ENCODE measurements at places on chromosomes 3 and 15.

GRCh38 chr15:36879568-36880222 is 220.7 kb downstream of the MEIS2 start:
- ATAC-seq: no peak

- ATAC-seq: no peak
Measured at GRCh38 chr3:153602801-153603200, 440.8 kb downstream of the RAP2B start.

DNA sequence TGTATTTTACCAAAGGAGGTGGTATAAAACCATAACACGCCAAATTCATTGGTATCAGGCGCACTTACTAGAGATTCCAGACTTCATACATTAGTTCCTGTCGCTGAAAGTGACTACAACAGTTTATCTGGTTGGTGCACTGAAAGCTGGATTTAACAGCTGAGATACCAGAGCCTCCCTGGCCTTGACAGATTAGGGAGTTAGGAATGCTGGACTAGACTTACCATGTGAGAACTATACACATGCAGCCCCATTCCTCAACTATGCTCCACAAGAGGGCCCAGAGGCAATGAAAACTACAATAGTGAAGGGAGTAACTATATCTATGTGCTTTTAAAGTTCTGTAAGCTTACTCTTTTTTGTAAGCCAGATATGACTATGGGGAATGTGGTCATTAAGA is 174.4 kb downstream of the STAG1 start:
- no peak for ATAC-seq

DNA sequence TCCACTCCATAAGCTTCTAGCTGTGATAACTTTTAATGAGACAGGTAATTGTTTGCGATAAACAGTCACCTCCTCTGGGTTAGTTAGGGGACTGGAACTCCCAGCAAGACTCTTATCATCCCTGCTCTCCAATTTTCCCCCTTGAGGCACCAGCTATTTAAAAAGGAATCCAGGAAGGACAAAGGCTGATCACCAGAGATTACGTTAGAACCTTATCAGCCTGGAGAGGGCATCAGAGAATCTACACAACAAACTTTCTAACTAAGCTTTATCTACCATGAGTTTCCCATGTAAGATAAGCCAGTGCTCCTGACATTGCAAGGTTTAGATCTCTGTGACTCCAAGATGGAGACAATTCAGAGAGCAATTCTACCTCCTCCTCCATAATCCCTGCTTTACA is 31.3 kb downstream of the GPR176 start:
- ATAC-seq: no peak

DNA sequence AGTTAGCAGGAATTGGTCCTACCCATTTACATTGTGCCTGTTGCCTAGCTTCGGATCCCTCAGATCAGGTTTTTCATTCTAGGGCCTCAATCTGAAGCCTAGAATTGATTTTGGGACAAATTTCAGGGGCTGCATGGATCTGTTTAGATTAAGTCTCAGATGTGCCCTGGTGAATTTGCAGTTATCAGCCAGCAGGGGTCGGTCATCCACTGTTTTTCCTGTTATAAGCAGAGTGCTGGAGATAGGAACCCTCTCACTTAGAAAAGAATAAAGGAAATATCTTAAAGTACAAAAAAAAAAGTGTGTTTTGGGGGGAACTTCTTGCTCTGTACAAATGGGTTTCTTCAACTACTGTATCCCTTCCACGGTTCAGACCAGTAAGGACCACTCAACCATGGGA is 212.5 kb downstream of the BCHE start:
- no peak for ATAC-seq

- ATAC-seq: no peak
Measured at GRCh38 chr3:181887685-181888084, 176.0 kb downstream of the SOX2 start.

- ATAC-seq: no peak
Measured at GRCh38 chr15:22956978-22957260, 23.2 kb downstream of the CYFIP1 start.

GRCh38 chr3:141127344-141128125 is 76.4 kb downstream of the SPSB4 start:
- no peak for ATAC-seq

DNA sequence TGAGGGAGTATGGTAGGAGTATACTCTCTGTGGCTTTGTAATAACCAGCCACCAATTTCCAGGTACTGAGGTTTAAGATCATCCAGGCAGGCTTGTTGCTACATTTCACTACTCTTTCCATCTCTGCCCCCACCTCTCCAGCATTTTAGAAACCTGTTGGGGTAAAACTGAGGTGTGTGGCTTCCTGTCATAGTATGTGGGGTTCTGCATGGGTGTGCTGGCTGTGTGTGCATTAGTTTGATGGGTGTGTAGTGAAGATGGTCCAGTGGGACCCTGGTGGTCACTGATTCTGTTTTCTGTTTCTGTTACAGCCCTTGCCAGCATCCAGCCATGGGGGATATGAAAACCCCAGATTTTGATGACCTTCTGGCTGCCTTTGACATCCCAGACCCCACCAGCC is 34.0 kb downstream of the ZNF592 start:
- ATAC-seq: peak; percentile 39

DNA sequence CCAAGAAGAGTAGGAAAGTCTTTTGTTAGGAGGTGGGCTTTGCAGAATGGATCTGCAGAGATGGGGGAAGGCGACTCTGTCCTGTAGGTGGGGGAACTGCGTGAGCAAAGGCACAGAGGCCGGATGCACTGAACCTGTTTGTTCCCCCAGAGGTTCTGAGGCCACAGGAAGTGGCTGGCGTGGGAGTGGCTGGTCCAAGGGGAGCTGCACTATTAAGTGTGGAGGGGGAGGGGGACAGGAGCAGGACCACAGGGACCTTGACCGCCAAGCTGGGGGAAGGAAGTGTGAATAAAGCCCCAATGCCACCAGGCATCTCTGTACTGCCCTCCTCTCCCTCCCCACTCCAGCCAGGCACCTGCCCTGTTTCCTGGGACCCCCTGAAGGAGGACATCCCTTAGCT is 51.8 kb downstream of the CYP11A1 start:
- ATAC-seq: peak; percentile 55

- no peak for ATAC-seq
Measured at GRCh38 chr3:179929091-179929529, 107.6 kb downstream of the PEX5L start.

DNA sequence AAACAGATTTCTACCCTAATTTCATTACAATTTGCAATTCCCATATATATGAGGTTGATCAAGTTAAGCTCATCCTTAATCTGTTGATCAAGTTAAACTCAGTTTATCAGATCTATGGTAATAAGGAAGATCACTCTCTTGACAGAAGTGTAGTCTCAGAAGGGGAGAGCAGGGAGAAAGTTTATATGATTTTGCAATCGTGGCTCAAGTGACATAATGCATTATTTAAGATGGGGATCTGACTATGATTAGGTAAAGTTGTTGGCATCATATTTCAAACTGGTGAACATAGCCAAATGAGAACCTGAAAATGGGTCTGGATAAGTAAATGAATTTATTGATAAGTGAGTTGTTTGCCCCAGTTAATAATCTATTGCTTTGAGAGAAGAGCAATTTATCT is 995.3 kb downstream of the OTOL1 start:
- no peak for ATAC-seq

GRCh38 chr3:99656624-99657023 is 18.2 kb downstream of the COL8A1 start:
- ATAC-seq: no peak

DNA sequence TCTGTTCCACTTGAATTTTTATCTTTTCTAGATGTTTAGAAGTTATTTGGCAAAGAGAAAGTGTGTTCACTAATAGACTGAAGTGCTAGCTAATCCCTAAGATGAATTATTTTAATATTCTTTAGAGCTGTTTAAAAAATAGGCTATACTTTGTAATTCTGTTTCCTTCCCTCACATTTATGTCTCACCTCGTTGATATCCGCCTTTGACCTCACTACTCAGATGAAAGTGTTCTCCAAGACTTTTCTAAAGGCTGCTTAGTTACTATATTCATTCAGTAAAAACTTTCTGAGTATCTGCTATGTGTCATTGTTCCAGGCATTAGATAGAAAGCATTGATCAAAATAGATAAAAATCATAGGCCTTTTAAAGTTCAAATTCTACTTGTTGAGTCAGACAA is 38.3 kb downstream of the HMG20A start:
- ATAC-seq: no peak

DNA sequence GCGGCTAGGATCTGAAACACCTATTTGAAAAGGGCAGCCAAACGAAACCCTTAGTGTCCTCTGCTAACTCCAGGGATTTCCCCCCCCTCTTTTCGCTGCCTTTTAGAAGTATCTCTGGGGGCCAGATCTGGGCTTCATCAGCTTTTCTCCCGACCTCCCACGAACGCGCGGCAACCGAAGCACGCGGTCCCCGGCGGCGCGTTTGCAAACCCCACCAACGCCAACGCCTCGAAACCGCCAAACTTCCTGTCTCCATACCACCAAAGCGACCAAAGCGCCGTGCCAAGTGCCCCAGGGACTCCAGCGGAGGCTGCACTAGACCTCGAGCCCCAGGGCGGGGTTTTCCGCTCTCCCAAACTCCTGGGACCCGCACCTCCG is 155.8 kb upstream of the FRMD4B start:
- ATAC-seq: no peak

- no peak for ATAC-seq
Measured at GRCh38 chr15:64037966-64038365, 8.3 kb downstream of the DAPK2 start.

DNA sequence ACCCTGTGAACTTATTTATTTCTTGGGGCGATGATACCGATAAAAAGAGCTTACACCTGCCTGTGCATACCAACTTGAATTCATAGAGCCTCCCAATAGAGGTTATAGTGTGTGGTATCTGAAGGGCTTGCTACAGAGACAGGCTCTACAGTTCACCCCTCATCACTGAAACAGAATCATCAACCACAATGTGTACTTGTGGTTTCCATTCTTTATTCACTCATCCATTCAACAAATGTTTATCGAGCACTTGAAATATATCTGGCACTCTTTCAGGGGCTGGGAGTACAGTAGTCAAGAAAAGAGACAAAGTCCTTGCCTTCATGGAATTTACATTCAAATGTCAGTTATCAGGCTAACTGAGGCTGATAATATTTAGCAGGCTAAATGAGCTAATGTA is 134.4 kb upstream of the SKOR1 start:
- peak; percentile 32 for ATAC-seq

DNA sequence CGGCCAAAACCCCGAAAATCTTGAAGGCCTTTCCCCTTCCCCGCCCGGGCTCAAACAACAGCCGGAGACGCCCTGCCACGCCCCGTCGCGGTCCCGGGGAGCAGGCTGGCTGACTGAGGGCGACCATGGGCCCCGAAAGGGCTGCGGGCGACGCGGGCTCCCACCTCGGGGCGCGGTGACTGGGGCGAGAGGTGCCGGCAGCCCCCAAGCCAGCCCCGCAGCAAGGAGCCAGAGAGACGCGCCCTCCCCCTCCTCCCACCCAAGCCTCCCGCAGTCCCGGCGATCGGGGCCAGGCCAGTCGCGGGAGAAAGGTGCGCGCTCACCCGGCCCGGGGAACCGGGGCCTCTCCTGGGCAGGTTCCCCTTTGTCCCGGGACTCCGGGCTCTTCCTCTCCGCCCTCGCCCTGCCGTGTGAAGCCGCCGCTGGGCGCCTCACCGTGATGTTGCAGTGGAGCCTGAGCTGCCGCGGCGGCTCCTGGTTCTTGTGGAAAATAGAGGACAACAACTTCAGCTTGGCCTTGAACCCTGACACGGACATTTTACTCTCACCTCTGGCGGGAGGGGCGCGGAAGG is 30.6 kb upstream of the ZSCAN2 start:
- peak; percentile 72 for ATAC-seq

DNA sequence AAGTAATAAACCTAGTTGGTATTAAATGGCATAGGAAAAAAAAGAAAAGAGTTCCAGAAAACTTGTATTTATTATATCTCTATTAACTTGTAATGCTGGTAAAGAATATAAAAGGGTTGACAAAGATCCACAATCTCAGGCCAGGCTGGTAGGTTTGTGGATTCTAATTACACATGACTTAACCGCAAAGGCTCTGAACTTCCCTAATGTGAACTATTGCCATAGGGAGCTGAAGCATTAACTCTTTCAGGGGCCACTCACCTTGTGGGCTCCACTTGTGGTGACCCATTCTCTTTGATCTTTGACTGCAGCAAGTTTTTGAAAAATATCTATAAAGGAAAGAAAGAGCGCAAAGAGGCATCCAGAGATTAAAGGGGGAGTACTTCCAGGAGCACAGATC is 58.5 kb downstream of the NEK10 start:
- ATAC-seq: no peak

- no peak for ATAC-seq
Measured at GRCh38 chr3:36496684-36497633, 116.7 kb downstream of the STAC start.

- peak; percentile 61 for ATAC-seq
Measured at GRCh38 chr3:177345973-177346503, 148.8 kb upstream of the TBL1XR1 start.
